ENCODE measurements at places on chromosomes 6 and 20. TPM values are rescaled to one million over a fixed set of nuclear protein-coding genes. Genes with fewer than 3 reads are reported as not detected.
A peak's percentile ranks its signal among the peaks of the same experiment; 100 is the strongest.

Gene EIF2S2
- 37.8 TPM for total RNA-seq

Gene DDRGK1
- total RNA-seq: 52.3 TPM

Gene CST2
- not detected for total RNA-seq

Gene ETV7
- 3.5 TPM for total RNA-seq

Gene PBOV1
- total RNA-seq: not detected

DNA sequence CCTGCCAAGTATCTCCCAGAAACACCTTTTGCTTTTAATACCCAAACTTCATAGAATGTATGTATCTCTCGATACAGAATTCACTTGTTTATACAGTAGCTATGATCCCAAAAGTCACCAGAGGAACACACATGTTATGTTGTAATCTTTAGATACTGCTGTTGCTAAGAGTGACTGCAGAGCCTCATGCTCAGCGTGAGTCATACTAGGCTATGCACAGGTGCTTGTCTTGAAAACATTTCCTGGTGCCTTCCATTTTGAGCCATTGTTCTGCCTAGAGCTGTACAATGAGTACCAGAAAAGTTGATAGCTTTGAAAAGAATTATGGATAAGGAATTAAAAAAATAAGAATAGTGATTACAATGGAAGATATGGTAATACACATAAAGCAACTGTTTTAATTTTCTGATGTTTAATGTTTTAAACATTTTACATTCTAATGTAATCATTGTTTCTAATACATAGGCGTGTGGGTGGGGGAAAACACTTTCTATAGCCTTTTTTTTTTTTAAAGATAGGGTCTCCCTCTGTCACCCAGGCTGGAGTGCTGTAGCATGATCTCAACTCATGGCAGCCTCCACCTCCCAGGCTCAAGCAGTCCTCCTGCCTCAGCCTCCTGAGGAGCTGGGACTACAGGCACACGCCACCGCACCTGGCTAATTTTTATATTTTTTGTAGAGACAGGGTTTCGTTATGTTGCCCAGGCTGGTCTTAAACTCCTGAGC is 79.4 kb downstream of the CD24 start:
- no peaks in the 10 kb centered on the region for H3K4me1 ChIP-seq
- no peaks in the 10 kb centered on the region for H3K36me3 ChIP-seq
- no peaks in the 10 kb centered on the region for H3K27me3 ChIP-seq
- no peak for DNase-seq

- DNase-seq: no peak
- no peaks in the 10 kb centered on the region for H3K27me3 ChIP-seq
These were observed 49.1 kb downstream of the LAMA2 start for GRCh38 chr6:128932061-128932460.

DNA sequence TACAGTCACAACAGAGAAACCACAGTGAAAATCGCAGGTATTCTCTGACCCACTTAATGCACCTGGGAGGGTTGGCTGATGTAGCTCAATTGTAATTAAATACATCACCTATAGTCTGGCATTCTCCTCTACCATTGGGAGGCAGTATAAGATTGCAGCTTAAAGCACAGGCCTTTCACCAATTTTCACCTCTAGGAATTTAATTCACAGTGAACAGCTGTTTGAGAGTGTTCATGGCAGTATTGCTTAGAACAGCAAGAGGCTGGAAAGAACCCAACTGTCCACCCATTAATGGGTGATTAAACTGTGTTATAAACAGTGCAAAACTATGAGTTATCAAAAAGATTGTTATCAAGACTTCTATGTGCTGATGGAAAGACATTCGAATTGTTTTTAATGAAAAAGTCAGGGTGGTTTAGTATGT is 2.0 kb downstream of the EDEM2 start:
- no peaks in the 10 kb centered on the region for H3K36me3 ChIP-seq
- no peak overlapping the region for H3K4me3 ChIP-seq
- H3K4me1 ChIP-seq: peaks cover 5% of the 10 kb centered on the region
- DNase-seq: no peak
- H3K27me3 ChIP-seq: no peaks in the 10 kb centered on the region

DNA sequence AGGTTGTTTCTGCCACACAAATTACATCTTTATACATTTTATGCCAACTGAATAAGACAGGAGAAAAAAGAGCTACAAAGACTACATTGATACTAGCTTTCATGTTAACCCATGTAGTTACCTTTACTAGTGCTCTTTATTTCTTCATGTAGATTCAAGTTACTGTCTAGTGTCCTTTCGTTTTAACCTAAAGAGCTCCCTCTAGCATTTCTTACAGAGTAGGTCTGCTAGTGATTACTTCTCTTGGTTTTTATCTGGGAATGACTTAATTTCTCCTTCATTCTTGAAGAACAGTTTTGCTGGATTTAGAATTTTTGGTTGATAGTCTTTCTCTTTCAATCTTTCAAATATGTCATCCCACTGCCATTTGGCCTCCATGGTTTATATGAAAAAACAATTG is 21.2 kb upstream of the NOP56 start:
- DNase-seq: no peak
- H3K4me3 ChIP-seq: no peak overlapping the region
- H3K4me1 ChIP-seq: no peaks in the 10 kb centered on the region
- no peaks in the 10 kb centered on the region for H3K36me3 ChIP-seq

DNA sequence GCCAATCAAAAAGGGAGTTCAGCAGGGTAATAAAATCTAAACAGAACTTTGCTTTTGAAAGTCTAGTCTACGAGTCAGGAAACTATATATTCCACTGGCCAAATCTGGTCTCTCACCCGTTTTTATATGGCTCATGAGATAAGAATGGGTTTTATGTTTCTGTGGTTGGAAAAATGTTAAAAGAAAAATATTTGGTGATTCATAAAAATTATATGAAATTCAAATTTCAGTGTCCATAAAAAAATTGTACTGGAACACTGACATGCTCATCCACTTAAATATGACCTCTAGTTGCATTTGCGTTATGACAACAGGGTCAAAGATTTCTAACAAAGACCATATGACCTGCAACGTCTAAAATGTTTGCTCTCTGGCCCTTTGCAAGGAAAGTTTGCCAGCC is 22.3 kb upstream of the LAMP5 start:
- H3K4me3 ChIP-seq: no peak overlapping the region
- DNase-seq: no peak

DNA sequence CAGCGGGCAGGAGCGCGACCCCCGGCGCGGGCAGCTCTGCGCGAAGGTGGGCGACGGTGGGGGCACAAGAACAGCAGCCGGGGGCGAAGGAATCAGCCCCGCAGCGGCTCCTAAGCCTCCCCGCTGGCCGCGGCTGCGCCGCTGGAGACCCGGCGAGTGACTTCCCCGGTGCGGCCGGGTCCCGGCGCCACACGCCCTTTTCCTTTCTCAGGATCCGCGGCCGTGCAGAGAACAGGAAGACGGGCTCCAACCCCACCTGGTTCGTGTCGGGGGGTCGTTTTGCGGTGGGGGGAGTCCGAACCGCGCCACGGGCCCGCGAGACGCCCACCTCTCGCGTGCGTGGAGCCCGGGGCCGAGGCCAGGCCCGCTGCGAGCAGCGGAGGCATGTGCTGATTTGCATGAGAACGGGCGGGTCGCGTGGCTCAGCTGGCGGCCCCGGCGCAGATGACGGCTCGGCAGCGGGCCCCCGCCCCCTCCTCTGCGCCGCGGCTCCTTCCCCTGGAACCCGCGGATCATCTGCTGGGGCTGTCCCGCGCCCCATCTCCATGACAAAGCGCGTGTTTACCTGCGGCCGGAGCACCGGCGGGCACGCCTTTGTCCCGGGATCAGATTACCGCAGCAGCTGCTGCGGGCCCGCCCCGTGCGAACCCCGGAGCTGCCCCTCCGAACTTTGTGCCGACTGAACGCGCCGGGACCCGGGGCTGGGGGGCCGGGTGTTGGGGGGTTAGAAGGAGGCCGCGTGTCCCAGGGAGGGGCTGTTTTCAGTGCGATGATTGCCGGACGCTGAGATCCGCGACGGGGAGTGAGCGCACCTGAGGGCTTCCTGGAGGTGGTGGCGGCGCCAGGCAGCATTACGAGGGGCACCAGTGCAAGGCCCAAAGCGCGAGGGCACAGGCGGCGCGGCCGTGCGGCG is 4.9 kb upstream of the DLL1 start:
- H3K27ac ChIP-seq: no peak overlapping the region
- no peak for DNase-seq
- H3K36me3 ChIP-seq: no peaks in the 10 kb centered on the region
- H3K4me1 ChIP-seq: peaks cover 21% of the 10 kb centered on the region

DNA sequence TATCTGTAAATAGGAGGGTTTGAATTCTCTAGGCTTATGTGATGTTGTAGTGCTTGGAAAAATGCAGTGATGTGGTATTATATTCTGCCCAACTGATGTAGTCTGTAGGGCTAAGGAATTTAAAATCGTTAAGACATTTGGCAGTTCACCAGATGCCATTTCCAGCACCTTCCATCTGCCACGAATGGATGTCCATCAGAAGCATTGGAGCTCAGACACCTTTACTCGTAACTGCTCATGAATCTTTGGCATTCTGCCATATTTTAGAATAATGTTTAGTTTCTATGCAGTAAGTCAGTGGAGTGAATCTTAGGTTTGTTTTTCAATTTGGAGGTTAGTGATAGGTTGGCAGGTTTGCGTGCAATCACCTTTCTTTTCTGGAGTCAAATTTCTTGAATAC is 2.4 kb upstream of the SYTL3 start:
- no peak overlapping the region for H3K27ac ChIP-seq
- no peak overlapping the region for H3K4me3 ChIP-seq
- H3K4me1 ChIP-seq: peaks cover 5% of the 10 kb centered on the region
- H3K36me3 ChIP-seq: no peaks in the 10 kb centered on the region
- DNase-seq: no peak

DNA sequence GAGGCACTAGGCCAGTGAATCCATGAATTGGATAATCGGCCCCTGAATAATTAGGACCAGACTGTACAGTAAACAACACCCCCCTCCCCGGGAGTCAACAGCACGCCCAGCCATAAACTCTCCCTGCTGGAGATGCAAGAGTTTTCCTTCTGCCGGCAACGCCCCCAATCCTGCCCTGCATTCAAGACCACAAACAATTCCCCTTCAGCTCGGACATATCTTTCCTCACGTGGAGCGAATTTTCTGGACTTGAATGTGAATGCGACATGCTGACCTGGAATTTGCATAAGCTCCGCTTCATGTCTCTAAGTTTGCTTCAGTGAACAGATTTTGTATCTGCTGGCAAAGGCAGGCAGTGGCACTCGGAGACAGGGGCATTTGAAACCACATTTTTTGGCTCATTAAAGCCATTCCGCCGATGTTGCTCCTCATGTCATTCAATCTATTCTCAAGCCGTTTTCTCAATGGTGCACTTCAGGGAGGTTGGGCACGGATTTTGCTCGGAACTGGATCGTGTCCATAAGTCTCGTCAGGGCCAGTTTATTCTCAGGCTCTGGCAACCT is 38.0 kb upstream of the GMPR start:
- peak overlapping the region; percentile 6 for H3K4me3 ChIP-seq
- no peak overlapping the region for H3K27ac ChIP-seq
- no peak for DNase-seq
- no peaks in the 10 kb centered on the region for H3K36me3 ChIP-seq
